Stimulated activated CD4-positive, alpha-beta T cell treated with anti-CD3 and anti-CD28 coated beads, Interleukin-4, amount 100 ng/mL, for 4 hours (primary cell): ENCODE measurements at places on chromosomes 16 and 17.

- no peak for DNase-seq
Observed at GRCh38 chr16:68202091-68202519, 33.8 kb downstream of the ESRP2 start.

DNA sequence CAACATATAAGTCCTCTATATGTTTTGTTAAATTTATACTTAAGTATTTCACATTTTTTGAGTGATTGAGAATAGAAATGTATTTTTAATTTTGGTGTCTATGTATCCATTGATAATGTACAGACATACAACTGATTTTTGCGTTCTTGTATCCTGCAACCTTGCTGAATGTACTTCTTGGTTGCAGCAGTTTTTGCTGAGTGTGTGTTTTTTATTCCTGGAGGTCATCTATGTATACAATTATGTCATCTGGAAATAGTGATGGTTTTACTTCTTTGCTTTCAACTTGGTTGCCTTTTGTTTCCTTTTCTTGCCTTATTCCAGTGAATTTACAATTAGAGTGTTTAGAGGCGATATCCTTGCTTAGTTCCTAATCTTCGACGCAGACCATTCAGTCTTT is 67.5 kb upstream of the NETO2 start:
- DNase-seq, result no peak

DNA sequence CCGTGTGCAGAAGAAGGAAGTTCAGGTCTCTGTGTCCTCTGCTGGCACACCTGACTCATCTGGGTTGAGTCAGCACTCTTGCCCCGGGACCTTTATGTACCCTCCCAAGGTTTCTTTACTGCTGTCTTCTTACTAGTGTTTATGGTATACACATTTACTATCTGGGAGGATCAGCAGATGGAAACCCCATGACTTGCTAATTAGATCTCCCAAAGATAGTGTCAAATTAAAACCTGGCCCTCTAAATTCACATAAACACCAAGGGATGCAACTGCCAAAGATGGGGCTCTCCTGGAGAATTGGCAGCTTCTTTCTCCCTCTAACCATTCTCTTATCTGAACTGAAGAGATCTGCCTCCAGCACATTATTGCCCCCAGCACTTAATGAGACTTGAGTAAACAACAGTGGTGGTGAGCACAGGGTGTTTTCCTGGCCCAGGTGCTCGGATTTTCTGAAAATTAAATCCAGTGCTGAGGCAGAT is 718.1 kb upstream of the SOX9 start:
- DNase-seq, result no peak

GRCh38 chr17:31515267-31515666 is 123.8 kb downstream of the RAB11FIP4 start:
- no peak for DNase-seq

DNA sequence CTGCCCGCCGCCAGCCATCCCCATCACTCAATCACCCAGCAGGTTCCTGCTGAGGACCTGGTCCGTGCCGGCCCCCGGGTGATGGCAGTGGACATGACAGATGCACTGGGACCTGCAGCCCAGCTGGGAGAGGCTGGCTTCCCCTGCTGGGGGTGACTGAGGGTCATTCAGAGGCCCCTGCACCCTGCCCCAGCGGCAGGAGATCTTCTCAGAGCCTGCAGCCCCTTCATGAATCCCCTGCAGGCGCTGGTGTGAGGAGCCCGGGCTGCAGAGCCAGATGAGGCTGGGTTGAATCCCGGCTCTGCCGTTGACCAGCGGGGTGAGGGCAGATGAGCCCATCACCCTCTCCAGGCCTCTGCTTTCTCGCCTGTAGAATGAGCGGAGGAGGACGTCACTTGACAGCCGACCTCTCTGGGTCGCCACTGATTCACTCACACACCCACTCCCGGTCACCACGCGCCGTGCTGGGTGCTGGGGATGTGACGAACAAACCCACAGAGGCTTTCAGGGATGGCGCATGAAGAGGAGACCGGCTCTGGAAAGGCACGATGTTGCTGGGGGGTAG is 95.2 kb upstream of the CIBAR2 start:
- DNase-seq, result no peak

DNA sequence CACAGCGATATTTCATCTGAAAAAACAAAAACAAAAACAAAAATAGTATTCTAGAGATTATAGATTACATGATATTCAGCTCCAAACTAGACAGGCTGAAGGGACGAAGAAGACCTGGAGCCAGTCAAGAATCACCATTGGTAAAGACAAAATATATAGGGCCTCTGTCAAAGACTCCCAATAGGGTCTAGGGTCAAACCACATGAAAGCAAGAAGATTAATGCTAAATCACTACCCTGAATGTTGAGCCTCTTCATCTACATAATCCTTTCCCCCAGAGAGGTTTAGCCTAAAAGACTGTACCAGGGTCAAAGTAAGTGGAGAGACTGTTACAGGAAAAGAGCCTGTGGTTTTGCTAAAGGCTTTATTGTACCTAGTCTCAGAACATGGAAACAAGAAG is 10.8 kb upstream of the NME1 start:
- DNase-seq, result no peak

DNA sequence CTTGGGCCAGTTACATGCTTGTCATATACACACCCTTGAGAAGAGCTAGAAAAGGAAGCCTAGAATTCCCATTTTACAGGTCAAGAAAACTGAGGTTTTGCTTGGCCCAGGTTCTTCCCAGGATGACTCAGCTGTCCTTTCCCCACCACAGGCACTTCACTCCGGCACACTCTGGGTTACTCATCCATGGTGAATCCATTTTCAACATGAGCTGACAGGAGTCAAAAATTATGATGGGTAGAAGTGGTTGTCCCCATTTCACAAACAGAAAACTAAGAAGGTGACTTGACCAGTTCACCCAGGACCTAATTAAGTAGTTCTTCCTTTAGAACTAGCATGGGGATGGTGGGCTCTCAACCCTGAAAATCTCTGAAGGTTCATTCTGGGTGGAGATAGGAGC is 67.2 kb downstream of the USP22 start:
- no peak for DNase-seq

DNA sequence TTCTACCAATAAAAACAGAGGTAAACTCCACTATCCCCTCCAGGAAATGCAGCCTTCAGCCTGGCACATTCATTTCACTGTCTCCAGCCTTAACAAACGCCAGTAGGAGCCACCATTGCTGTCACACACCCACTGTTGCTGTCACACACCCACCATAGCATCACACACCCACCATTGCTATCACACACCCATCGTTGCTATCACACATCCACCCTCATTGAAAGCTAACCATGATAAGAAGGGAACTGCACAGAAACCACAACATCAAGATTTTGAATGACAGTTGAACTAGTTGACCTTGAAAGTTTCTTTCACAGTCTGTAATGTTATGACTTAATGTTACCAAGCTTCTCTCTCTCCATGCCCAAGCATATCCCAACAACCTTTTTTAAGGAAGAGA is 38.1 kb downstream of the SHCBP1 start:
- no peak for DNase-seq

GRCh38 chr16:23368469-23368868 is 66.4 kb downstream of the SCNN1B start:
- no peak for DNase-seq

DNA sequence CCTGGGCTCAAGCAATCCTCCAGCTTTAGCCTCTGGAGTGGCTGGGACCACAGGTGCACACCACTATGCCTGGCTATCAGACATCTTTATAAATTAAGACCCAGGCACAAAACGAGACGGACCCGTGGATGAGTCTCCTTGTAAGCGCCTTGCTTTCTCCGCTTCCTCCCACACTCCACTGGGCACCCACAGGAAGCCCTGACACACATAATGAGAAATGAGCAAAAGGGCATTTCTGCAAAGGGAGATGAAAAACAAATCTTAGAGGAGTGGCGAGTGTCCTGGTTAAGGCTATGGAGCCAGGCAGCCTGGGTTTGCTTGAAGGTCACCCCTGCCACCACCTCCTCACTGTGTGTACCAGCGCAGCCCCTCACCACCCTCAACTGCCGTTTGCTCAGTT is 56.3 kb downstream of the XYLT1 start:
- DNase-seq, result no peak

GRCh38 chr17:17127730-17128291 is 78.3 kb downstream of the PLD6 start:
- no peak for DNase-seq

GRCh38 chr17:292016-292415 is 60.6 kb downstream of the RPH3AL start:
- no peak for DNase-seq

- DNase-seq, result no peak
Observed at GRCh38 chr16:3546986-3547682, 30.1 kb downstream of the NLRC3 start.

DNA sequence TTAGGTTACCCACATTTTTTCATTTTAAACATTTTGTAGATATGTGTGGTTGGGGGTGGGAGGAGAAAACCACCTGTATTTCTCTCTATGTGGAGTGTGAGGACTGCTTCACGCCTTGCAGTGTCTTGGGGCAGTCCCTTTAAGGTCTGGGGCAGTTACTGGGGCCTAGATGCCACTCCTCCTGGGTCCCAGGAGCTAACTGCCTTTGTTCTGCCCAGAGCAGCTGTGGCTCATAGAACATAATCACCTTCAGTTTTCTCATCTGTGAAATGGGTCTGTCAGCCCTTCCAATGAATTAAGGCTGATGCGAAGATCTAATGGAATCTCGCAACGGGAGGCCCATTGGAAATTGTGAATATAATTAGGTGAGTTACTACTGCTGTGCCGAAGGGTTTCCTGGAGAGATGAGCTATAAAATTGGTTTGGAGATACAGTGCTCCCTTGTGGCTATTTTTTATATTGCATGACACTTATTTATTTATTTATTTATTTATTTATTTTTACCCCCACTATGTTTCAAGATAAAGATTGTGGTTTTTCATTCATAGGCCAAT is 22.9 kb downstream of the DHRS7C start:
- DNase-seq, result no peak

DNA sequence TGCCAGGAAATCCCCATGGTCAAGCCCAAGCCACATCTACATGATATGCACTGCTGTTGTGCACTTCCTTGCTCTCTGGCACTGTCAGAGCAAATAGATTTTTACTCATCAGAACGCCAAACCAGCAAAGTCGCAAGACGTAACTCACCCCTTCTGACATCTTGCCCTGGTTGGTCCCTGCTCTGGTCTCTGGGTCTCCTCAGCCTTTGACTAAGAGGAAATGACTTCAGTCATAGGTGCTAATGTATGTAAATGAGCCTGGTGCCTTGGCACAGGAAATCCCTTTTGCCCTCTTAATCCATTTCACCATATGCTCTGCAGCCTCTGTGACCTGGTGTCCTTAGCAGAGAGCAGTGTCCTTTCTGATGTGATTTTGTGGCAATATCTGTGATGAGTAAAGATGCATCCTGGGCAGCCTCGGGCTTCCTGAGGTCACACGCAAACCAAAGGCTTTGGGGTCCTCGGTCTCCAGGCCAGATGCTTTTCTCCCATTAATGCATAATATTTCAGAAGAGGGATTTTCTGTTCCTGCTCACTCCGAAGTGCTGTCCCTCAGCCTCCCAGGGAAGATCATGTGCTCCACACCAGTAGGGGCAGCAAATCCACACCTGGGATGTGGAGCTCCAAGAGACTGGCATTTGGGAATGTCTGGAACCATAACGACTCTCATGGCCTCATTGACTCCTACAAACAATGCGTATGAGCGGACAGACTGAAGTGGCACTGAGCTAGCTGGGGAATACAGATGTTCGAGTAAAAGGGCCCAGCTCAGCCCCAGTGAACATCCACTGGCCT is 66.9 kb downstream of the GP2 start:
- no peak for DNase-seq

DNA sequence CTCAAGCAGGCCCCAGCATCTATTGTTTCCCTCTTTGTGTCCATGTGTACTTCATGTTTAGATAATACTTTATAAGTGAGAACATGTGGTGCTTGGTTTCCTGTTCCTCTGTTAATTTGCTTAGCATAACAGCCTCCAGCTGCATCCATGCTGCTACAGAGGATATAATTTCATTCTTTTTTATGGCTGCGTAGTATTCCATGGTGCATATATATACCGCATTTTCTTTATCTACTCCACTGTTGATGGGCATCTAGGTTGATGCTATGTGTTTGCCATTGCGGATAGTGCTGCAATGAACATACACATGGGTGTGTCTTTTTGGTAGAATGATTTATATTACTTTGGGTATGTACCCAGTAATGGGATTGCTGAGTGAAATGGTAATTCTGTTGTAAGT is 31.4 kb upstream of the SCNN1B start:
- no peak for DNase-seq

DNA sequence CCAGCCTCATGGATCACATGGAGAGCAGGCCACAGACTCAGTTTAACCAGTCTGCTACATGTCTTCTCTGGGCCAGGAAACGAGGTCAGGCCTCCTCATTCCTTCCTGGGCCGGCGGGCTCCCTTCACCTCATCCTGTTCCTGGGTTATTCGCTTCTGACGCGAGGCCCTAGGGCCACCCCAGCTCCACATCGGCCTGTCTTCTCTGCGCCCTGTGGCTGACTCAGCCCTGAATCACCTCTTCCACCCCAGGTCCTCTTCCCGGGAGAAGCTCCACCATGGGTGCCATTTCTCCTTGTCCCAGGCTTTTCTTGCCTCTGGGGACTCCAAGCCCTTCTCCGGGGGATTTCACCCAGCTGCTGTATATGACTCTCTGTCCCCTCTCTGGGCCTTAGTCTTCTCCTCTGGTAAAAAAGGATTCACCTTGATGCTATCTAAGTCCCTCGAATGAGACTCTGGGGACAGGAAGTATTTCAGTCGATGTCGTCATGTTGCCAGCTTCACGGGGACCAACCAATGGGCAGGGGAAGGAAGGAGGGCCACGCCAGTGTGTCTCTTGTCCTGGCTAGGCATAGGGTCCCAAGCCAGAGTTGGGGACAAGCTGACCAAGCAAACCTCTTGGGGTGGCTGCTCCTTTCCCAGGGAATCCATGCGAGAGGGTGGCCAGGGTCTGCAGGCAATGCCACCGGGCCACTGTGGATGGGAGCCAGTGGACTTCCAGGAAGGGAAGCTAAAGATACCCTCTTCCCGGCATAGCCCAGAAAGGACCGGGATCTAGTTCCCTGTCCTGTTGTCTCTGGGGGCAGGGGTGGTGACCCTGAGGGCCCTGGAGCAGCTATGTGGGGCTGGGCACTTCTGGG is 58.7 kb downstream of the SOCS3 start:
- DNase-seq, result no peak

GRCh38 chr17:78795861-78796516 is 13.9 kb upstream of the CYTH1 start:
- no peak for DNase-seq

- DNase-seq, result no peak
Observed at GRCh38 chr17:55343900-55344513, 77.6 kb downstream of the MMD start.

GRCh38 chr17:70119983-70120382 is 45.0 kb downstream of the KCNJ16 start:
- DNase-seq, result no peak

- no peak for DNase-seq
Observed at GRCh38 chr16:76940251-76940650, 250.7 kb upstream of the MON1B start.

- DNase-seq, result no peak
Observed at GRCh38 chr17:44786551-44787081, 27.8 kb downstream of the ADAM11 start.

DNA sequence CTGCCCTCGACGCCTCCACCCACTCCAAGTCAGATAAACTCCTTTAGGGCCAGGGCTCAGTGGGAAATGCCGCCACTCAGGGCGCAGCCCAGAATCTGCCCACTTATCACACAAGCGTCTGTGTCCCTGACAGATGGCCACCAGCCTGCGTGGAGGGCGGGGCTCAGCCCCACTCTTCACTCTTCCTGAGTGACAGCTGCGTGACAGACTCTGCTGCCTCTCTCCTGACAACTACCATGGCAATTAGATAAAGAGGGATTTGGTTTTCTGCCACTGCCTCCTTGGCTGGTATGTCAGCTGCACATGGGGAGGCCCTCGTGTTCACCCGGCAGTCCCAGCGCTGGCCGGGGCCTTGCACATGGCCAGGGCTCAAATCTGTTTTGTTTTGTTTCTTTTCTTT is 96.2 kb downstream of the RTN4RL1 start:
- no peak for DNase-seq
